ENCODE measurements at places on chromosomes 1 and 21. TPM values are rescaled to one million over a fixed set of nuclear protein-coding genes. Genes with fewer than 3 reads are reported as not detected.

Gene ATAD3A
- total RNA-seq = 28.8 TPM

Gene C8B
- not detected for total RNA-seq

Gene SAMD11
- total RNA-seq = 0.54 TPM

Gene BMP8B
- 0.27 TPM for total RNA-seq

Gene L1TD1
- total RNA-seq = not detected

Gene MPZL1
- 31.8 TPM for total RNA-seq

Gene KCNJ10
- under 0.01 TPM for total RNA-seq

Gene AKT3
- total RNA-seq = 13.7 TPM

Gene PDZK1IP1
- 1.9 TPM for total RNA-seq

Gene SPRR1B
- not detected for total RNA-seq

Gene SYT2
- not detected for total RNA-seq

Gene CD5L
- not detected for total RNA-seq

Gene SPRR3
- total RNA-seq = not detected

Gene CCDC181
- total RNA-seq = 0.54 TPM

Gene TMEM183A
- total RNA-seq = 74.1 TPM

Gene ANKRD34A
- total RNA-seq = 0.27 TPM

Gene LIN28A
- total RNA-seq = under 0.01 TPM

Gene HUNK
- not detected for total RNA-seq

Gene SPATA1
- 2.2 TPM for total RNA-seq

Gene RHEX
- total RNA-seq = 46.0 TPM

Gene ERVH48-1
- total RNA-seq = under 0.01 TPM

Gene AMY1C
- total RNA-seq = not detected

Gene RPTN
- not detected for total RNA-seq

Gene TOR1AIP2
- total RNA-seq = 26.4 TPM

Gene IL20
- total RNA-seq = not detected

Gene PBX1
- 26.9 TPM for total RNA-seq

Gene PRAMEF5
- not detected for total RNA-seq

Gene HDAC1
- 65.7 TPM for total RNA-seq

Gene RGS13
- under 0.01 TPM for total RNA-seq

Gene GNG12
- total RNA-seq = under 0.01 TPM

Gene PGLYRP4
- total RNA-seq = 0.27 TPM

Gene ACTL8
- total RNA-seq = under 0.01 TPM

Gene SPRR2G
- total RNA-seq = not detected

Gene C4BPA
- not detected for total RNA-seq

Gene KCNE2
- total RNA-seq = not detected

Gene ANGPTL7
- total RNA-seq = not detected

Gene KLHL20
- total RNA-seq = 10.5 TPM

Gene SLAMF7
- total RNA-seq = 0.27 TPM

Gene TMEM9
- total RNA-seq = 70.3 TPM

Gene KCNK2
- total RNA-seq = not detected
